ENCODE measurements at places on chromosomes 16 and 17.
A peak's percentile ranks its signal among the peaks of the same experiment; 100 is the strongest.

- DNase-seq = no peak
Observed at GRCh38 chr16:88978608-88979346, 1.8 kb upstream of the CBFA2T3 start.

DNA sequence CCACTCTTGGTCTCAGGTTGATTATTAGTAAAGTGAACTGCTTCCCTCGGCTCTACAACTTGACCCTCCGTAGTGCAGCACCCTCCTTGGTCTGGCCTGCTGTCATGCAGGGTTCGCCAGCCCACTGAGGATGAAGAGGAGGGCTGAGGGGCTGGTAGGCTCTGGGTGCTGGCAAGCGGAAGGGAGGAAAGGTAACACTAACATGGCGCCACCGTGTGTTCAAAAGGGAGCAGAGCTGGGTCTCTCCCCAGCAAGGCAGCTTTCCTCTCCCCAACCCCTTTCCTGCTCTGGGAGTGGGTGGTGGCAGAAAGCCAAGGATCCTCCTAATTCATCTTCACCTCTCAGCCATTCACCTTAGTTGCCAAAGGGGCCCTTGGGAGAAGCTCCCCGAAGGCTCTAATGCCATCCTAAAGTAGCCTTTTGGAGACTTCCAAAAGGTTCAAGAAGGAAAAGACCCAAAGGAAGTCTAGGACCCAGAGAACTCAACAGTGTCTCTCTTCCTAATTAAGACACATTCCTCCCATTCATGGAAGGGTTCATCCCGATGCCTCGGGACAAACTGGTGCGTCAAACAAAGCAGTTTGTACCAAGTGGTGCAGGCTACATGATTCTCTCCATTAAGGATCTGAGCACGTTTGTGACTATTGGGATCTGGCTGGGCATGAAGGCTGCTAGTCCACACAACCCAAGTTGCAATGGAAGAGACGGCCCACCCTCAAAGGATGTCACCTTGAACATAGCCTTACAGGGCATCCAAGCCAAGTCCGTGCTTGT is 90.8 kb upstream of the TOB1 start:
- no peak for DNase-seq

DNA sequence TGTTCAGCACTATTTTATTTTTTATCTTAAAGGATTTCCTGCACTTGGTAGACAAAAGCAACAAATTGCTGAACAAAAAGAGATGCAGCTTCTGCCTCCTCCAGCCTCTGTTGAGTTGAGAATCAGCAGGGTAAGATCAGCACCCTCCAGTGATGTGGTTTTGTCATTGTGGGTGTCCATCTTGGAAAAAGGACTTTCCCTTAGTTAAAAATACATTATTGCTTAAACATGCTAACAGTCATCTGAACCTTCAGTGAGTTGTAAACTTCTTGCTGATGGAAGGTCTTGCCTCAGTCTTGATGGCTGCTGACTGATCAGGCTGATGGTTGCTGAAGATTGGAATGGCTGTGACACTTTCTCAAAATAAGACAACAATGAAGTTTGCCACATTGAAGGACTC is 101.2 kb downstream of the PHKB start:
- no peak for DNase-seq

DNA sequence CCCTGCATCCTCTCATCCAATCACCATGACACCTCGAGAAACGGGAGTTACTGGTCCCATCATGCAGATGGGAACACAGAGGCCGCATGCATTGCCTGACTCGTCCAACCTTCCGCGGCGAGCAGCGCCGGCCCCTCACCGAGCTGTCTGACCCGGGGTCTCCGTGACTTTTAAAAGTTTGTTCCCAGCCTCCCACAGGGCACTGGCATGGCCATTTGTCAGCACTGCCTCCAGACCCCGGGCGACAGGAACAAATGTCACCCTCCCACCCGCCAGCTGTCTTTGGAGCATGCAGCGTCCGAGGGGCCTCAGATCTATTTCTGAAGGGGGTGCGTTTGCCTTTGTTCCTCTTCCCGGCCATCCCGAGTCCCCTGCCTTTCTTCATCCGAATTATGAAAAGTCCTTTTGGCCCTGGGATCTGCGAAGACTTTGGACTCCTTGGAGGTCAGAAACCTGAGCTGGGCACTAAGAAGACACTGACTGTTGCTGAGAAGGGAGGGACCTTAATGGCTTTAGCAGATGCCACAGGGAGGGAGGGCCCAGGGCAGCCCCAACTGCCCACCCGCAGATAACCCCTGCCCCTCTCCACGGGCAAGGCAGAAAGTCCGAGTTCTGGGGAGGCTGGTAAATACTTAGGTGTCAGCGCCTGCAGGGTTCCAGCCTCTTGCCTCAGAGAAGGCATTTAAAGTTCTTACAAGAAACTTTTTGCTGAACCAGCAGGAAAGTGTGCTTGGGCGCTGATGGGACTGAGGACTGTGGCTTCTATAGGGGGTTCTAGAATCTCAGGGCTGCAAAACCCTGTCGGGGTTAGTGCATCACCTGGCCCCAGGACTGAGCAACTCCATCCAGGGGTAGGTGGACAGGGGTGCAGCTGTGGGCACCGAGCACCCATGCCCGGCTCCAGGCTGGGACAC is 348.1 kb downstream of the FOXL1 start:
- no peak for DNase-seq

DNA sequence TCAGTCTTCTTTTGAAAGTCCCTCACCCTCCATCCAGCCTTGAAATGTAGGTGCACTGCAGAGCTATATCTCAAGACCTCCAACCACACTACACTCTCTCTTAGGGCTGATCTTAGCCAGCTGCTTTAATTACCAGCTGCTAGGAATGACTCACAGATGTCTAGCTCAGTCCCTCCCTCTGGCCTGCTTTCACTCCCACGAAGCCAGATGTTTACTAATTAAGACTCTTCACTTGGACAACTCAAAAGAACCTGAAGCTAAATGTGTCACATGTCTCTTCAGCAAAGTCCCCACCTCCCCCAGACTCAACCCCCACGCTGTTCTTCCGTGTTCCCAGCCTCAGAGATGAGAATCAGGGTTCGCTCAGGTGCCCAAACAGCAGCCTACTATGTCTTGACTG is 2.6 kb downstream of the GTF3C1 start:
- DNase-seq = no peak

DNA sequence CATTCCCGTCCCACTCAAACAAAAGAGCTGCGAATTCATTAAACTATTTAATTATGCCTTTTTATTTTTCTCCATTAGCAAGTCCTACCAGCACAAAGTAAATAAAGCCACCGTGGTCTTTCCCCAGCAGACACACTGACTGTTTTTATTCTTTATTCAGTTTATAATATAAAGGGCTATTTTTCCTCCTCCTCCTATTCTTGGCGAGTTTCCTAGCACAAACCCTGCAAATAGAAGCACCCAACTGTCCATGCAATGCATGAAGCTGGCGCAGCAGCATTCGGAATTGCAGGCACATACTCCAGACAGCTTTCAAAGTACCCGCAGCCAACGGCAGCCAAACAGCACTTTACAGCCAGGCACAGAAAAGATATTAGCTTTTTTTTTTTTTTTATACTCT is 583.4 kb upstream of the PSMD7 start:
- DNase-seq = no peak

DNA sequence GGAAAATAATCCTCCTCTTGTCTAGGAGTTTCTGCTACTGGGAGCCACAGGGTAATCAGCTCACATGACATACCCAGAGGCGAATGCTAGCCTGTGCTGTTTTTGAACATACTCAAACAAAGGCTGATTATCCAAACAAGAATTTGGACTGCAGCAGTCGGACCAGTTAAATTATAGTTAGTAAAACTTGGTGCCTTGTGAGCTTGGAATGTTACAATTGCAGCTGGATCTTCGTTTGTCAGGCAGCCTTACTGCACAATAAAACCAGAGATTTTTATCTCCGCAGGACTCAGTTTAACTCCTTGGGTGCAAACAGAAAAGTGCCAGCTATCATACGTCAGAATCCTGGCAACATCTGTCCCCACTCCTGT is 163.8 kb upstream of the TBX2 start:
- DNase-seq = peak; percentile 33

DNA sequence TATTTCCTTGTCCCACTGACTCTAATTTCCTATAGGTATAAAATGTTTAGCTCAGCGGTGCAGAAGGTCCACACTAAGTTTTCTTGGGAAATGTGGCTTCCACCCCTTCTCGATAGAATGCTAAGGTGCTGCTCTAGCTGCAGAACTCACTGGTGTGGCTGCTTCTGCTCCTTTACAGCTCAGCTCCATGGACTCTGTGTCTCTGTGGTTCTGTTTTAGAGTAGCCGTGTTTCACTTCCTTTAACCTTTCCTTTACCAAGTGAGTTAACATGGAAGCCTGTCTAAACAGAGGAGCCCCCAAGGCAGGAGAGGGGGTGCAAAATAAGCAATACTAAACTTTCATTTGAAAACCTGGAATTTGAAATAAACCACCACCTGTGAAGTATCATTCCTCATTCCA is 65.3 kb downstream of the SPECC1 start:
- DNase-seq = no peak

- no peak for DNase-seq
Observed at GRCh38 chr17:43983515-43984411, 20.7 kb upstream of the NAGS start.

- DNase-seq = no peak
Observed at GRCh38 chr16:17468611-17469010, 2.1 kb downstream of the XYLT1 start.

GRCh38 chr16:85187447-85187846 is 75.2 kb upstream of the CIBAR2 start:
- no peak for DNase-seq

GRCh38 chr16:86931410-86931941 is 353.1 kb downstream of the FOXL1 start:
- DNase-seq = peak; percentile 51

- no peak for DNase-seq
Observed at GRCh38 chr17:62897706-62898105, 68.3 kb upstream of the TANC2 start.

GRCh38 chr17:51860954-51861561 is 297.5 kb downstream of the CA10 start:
- DNase-seq = no peak

DNA sequence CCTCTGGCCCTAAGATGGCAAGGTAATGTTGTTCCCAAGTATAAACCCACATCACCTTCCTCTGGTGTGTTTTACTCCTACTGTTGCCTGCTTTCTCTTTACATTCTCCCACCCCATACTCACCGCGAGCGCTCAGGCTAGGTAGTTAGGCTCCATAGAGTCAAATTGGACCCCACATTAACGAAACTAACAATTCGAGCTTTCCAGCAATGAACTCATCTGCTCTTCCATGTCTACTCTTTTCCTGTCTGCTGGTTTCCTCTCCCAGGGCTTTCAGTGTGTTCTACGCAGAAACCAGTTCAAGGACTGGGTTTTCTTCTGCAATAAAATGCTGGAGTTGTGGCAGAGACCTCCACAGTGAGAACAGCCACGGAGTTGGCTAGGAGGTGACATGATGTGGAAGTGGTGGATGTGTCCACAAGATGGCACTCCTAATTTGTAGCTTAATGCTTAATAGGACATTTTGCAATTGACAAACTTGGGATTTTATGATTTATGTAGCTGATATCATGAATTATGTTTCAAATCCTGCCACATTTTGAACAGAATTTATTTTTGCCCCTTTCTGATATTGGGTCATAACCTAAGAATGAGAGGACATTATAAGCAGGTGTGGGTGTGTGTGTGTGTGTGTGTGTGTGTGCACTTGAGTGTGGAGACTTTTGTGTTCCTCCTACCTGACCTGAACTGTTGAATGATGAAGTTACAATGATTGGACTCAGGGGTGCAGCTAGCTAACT is 2.2 kb upstream of the UQCRC2 start:
- DNase-seq = no peak

DNA sequence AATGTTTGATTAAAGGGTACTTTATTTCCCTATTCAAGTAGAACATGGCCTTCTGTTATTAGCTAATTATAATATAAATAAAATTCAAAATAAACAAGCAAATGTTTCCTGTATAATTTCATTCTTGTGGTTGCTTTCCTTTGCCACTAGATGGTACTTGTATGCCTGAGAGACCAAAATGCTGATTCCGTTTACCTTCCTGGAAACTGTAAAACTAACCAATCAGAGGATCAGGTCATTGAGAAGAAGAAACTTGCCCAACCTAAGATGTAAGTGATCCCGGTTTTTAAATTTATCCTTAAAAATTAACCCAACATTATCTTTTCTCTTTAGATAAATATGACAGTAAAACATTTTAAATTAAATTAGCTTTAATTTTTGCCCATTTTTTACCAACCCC is 8.1 kb upstream of the ABCA5 start:
- no peak for DNase-seq

- DNase-seq = no peak
Observed at GRCh38 chr16:28131181-28131580, 67.7 kb upstream of the GSG1L start.

- DNase-seq = no peak
Observed at GRCh38 chr17:72150632-72151460, 30.0 kb downstream of the SOX9 start.

DNA sequence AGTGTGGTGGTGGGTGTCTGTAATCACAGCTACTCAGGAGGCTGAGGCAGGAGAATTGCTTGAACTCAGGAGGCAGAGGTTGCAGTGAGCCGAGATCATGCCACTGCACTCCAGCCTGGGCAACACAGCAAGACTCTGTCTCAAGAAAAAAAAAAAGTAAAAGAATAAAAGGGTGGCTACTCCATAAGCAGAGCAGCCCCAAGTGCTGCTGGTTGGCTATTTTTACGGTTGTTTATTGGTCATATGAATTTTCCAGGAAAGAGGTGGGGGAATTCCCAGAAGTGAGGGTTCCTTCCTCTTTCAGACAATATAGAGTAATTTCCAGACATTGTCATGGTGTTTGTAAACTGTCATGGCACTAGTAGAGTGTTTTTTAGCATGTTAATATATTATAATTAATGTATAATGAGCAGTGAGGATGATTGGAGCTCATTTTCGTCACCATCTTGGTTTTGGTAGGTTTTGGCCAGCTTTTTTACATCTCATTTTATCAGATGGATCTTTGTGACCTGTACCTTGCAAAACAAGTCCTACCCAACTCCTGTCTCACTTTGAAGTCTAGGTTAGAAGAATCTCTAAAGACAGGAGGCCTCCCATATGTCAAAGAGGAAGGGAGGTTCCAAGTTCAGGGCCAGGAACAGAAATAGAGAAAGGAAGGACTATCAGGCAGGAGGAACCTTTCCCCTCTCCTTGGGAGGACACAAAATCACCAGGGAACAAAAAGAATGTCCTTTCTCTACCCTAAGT is 39.1 kb downstream of the HOXB1 start:
- DNase-seq = no peak

DNA sequence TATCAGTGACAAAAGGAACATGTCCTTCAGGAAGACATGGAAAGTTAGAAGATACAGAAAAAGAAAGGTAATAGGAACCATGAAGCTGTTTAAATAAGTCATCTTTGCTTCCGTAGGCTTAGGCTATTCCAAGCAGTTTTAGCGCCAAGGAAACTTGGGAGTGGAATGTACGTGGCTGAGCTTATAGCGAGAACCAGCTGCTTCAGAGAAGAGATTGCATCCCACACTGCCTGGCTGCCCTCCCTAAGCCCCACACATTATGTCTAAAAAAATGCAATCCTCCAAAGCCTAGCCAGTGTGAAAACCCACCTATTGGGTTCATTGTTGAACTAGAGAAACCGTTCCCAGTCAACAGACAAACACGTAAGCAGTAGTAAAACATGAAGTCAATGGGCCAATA is 149.9 kb downstream of the SLC39A11 start:
- no peak for DNase-seq
